ENCODE measurements at places on chromosomes 5 and 9.

GRCh38 chr5:128984480-128984879 is 19.2 kb downstream of the SLC27A6 start:
- no peak for DNase-seq

DNA sequence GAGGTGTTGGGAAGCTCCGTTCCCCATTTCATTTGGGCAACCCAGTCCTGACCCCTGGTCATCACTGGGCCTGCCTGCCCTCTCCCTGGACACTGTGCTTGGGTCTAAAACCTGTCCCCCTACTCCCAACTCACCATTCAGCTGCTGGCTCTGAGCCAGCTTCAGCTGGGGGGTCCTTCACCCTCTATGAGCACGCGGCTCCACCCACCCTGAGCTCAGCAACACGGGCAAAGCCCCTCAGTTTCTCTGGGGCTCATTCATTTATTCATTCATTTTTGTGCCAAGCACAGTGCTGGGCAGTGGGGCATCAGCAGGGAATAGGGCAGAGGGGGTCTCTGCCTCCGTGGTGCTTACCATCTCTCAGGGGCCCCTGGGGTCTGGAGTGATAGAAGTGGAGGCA is 199.8 kb upstream of the MVB12B start:
- DNase-seq, result no peak

GRCh38 chr9:19998153-19998552 is 209.3 kb upstream of the SLC24A2 start:
- DNase-seq, result no peak

DNA sequence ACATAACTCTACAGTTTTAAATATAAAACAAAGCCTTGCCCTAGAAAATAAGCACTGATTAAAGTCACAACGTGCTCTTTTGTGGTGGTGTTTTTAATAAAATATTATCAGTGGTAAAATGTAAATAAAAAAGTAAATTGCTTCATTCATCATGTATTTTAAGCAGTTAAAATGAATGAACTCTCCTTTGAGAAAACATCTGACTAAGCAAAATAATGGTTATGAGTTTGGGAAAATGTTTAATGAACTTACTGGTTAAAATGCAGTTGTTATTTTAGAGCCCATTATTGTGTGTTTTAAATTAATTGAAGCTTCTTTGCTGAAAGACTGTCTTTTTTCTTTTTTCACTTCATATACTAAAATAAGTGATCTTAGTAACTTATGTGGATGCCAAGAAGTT is 1007.5 kb upstream of the ARRDC3 start:
- no peak for DNase-seq

DNA sequence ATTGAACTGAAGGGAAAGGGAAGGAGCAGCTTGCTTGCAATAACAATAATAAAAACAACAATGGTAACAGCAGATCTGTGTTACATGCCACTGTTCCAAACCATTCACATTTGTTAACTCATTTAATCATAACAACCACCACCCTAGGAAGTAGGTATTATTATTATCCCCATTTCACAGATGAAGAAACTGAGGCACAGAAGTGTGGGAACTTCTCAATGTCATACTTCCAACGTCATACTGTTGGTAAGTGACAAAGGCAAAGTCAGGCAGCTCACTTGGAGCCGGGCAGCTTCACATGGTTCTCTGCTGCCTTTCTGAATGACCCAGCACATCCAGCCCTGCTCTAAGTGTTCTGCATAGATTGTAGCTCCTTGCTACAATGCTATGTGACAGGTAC is 72.6 kb downstream of the FOXD1 start:
- DNase-seq, result no peak

- DNase-seq, result no peak
Measured at GRCh38 chr5:138819081-138819480, 56.1 kb downstream of the LRRTM2 start.

All from stimulated activated CD8-positive, alpha-beta memory T cell treated with anti-CD3 and anti-CD28 coated beads, Interleukin-7, amount 100 ng/mL, for 48 hours (primary cell).